A549 treated with ZK216348 at 1 μM for 4 hours (cell line): ENCODE measurements at places on chromosomes 11 and 22. TPM values are rescaled to one million over a fixed set of nuclear protein-coding genes. Genes with fewer than 3 reads are reported as not detected.

Gene PGA3
- total RNA-seq: not detected in 5 replicates

Gene DDIAS
- total RNA-seq: 13.1 to 18.1 TPM (median 14.7 TPM) in 5 replicates

Gene RBFOX2
- 26.6 to 33.8 TPM (median 31.1 TPM) in 5 replicates for total RNA-seq

Gene FXYD6
- 0.20 to 0.53 TPM (median 0.31 TPM) in 5 replicates for total RNA-seq

Gene OR10A2
- total RNA-seq: not detected in 5 replicates

Gene FGF4
- total RNA-seq: not detected in 5 replicates
